Astrocyte (in vitro differentiated cells and primary cell): ENCODE measurements at places on chromosomes 4 and X.

DNA sequence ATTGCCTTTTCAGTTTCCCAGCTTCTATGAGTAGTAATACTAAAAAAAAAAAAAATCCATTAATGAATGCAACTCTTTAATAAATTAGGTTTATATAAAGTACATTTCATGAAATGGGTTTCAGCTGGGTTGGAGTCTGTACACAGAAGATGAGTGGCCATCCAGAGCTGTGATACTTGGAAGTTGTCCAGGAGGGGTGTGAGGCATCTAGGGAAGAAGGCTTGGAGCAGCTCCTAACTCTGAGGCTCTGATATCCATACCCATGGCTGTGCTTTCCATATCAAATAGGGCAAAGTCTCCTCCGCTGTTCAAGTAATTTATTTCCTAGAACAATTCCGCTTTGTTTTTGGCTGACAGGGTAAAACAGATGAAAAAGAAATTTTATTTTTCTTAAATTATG lies 423.3 kb upstream of the TENM3 start:
- DNase-seq = peak; percentile 30

DNA sequence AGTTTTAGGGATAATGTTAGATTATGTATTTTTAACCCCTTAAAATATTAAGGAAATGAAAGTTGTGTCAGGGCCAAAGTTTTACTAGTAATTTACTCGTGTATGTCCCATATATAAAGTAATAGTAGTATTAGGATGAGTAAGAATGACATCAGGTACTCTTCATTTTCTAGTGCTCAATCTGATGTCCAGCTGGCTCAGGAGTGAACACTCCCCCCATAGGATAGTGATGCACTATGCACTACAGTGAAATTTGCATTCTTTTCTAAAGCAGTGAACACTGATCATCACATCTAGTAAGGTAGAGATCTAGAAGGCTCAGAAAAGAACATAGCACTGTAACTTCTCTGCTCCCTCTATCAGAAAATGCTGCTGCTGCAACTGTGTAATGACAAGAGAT lies 409.7 kb downstream of the GLUD2 start:
- DNase-seq = no peak

DNA sequence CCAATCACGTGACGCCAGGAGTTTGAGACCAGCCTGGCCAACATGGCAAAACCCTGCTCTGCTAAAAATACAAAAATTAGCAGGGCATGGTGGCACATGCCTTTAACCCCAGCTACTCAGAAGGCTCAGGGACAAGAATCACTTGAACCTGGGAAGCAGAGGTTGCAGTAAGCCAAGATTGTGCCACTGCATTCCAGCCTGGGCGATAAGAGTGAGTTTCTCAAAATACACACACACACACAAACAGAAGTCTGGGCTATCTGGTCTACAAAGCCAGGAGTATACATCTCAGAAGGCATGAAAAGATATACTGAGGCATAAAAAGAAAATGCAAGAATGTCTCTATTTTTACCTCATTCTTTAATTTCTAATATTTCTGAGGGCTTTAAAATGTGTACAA lies 11.3 kb downstream of the YTHDC1 start:
- DNase-seq = no peak

DNA sequence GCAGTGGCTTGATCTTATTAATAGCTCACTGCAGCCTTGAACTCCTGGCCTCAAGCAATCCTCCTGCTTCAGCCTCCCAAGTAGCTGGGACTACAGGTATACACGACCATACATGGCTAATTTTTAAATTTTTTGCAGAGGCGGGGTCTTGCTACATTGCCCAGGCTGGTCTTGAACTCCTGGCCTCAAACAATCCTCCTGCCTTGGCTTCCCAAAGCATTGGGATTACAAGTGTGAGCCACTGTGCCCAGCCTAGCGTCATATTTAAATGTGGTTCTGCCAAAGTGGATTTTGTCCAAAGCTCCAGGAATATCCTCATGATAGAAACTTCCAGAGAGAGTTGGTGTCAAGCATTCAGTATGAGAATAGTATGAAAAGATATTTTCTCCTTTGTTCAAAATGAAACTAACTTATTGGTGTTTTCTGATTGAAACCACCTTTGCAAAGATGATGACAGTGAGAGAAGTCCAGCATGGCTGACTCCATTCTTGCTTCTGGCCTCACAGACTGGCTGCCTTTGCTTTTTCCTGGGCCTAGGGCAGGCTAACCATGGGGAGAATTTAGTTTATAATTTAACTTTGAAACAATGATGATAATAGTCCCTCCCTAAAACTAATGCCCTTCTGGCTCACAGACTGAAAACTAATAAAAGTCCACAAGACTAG lies 129.0 kb downstream of the C4orf51 start:
- DNase-seq = no peak

- no peak for DNase-seq
Measured at GRCh38 chr4:80136270-80136669, 61.0 kb upstream of the PRDM8 start.

DNA sequence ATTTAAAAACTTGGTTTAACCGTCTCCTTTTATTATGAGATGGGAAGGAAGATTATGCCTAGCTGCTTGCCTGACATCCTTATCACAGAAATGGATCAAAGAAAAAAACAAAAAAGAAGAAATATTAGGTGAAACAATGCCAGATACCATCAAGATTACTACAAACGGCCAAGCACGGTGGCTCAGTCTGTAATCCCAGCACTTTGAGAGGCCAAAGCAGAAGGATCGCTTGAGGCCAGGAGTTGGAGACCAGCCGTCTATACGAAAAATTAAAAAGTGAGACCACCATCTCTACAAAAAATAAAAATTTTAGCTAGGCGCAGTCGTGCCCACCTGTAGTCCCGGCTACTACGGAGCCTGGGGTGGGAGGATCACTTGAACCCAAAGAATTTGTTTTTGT lies 2.3 kb downstream of the FRYL start:
- DNase-seq = no peak

DNA sequence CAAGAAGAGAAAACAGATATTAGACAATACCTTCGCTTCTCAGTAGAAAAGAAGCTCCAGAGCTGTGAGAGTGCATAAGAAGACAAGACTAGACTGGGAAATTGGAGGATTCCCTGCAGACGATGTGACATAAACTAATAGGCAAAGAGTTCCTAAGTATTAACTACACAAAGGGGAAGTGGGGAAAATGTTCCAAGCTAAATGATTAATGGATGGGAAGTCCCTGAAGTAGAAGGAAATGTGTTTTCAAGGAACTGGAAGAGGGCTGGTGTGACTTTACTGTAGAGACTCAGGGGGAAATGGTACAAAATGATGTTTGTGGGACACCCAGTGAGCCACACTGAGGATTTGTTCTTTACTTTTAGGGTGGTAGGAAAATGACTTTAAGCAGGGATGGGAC lies 69.7 kb upstream of the DCLK2 start:
- no peak for DNase-seq

- DNase-seq = peak; percentile 87
Measured at GRCh38 chr4:133866328-133866699, 335.3 kb downstream of the PABPC4L start.

DNA sequence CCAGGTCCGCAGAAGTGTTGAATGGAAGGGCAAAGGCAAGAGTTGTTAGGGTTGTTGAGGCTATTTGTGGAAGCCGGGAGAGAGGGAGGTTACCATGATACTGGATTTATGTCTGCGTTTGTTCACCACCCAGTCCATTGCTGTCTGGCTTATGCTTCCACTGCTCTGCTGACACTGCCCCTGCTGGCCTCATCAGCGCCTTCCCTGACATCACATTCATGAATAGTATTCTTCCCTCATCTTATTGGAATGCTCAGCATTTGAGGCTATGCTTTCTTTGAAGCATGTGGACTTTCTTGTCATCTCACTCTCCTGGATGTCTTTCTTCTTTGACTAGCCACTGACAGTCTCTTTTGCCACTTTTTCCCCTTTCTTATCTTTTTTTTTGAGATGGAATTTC lies 10.3 kb downstream of the GNL3L start:
- peak; percentile 57 for DNase-seq

GRCh38 chr4:140710908-140711622 lies 45.1 kb downstream of the TBC1D9 start:
- no peak for DNase-seq

GRCh38 chr4:79865201-79865597 lies 207.8 kb downstream of the ANTXR2 start:
- DNase-seq = peak; percentile 86

DNA sequence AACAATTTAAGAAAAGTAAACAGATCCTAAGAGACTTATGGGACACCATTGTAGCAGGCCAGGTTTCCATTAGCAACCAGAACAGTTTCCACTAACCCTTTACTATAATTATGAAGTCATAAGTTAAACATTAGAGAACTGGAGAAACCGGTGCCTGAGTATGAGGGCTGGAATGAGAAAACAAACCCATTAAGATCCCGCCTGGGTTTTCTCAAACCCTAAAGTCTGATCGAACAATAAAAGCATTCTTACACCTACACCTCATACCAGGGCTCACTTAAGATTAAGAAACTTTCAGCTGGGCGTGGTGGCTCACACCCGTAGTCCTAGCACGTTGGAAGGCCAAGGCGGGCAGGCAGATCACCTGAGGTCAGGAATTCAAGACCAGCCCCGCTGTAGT lies 13.7 kb upstream of the DHX15 start:
- no peak for DNase-seq

DNA sequence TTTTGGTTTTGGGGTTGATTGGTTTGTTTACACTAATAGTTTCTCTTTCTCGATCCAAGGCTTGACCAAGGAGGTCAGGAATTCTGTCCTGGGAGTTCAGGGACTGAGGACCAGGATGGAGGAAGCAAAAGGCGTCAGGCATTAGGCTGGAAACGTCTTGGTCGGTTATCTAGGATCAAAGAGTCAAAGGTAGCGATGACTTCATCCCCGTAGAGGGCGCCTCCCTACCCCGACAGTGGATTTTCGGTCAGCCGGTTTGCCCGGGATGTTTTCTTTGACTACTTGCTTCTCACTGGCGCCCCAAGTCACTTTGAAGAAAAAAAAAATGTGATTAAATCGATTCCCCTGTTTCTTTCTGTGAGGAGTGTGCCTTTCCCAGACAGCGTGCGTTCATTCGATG lies 980 bp upstream of the FHDC1 start:
- no peak for DNase-seq

- DNase-seq = no peak
Measured at GRCh38 chr4:154630324-154630723, 17.9 kb upstream of the FGG start.

DNA sequence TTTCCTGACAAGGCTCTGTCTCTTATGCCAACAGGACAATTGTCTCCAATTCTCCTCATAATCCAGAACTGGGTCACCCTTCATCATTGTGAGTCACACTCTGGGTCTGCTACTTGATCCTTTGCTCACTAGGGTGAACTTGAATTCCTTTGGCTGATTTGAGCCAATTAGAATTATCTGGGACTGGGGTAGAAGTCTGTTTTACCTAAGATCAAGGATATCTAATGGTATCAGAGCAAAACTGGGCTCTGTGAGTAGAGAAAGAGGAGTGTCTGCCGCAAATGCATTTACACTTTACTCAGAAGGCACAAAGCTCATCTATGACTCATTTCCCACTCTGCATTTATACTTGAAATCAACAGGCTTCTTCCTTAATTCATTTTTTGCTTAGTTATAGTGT lies 72.6 kb downstream of the PITX2 start:
- peak; percentile 40 for DNase-seq

- no peak for DNase-seq
Measured at GRCh38 chrX:94455782-94456181, 781.8 kb downstream of the FAM133A start.
